Caco-2 (cell line): ENCODE measurements at places on chromosomes 2 and 18. TPM values are rescaled to one million over a fixed set of nuclear protein-coding genes. Genes with fewer than 3 reads are reported as not detected.
A peak's percentile ranks its signal among the peaks of the same experiment; 100 is the strongest.

DNA sequence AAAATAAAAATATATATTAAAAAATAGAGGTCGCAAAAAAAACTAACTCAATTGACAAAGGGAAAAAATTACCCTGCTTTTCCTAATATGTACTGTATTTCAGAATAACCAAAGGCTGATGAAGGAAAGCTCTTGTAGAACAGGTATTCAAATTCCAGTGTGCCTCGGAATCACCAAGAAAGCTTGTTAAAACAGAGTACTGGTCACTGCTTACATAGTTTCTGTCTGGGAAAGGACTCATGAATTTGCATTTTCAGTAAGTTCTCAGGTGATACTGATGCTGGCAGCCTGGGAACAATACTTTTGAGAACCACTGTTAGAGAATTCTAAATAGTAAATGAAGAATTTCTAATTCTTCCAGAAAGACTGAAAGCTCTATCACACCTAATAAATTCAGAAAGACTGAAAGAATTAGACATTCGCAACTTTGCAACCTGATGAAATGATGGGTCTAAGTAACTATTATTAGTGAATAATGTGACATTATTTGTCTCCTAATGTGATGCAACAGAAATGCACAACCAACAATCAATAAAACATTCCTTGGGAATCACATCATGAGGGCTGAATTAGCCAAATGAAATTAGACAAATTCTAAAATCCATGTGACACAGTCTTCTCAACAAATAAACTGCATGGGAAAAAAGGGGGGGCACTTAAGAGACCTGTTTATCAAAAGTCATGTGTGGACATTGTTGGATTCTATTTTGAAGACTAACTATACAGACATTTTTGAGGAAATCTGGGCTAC lies 21.9 kb downstream of the RPRD1A start:
- H3K4me3 ChIP-seq, result no peak overlapping the region
- no peak for DNase-seq
- no peaks in the 10 kb centered on the region for H3K27me3 ChIP-seq
- H3K36me3 ChIP-seq, result no peaks in the 10 kb centered on the region

GRCh38 chr2:118325321-118325955 lies 237.2 kb downstream of the INSIG2 start:
- H3K27me3 ChIP-seq, result no peaks in the 10 kb centered on the region
- peaks cover 12% of the 10 kb centered on the region; the same call in 1 of the 2 replicates for H3K4me1 ChIP-seq
- H3K27ac ChIP-seq, result no peak overlapping the region
- no peak overlapping the region for H3K4me3 ChIP-seq

- no peak overlapping the region for H3K27ac ChIP-seq
- no peak for DNase-seq
- no peaks in the 10 kb centered on the region for H3K36me3 ChIP-seq
- no peak overlapping the region for H3K4me3 ChIP-seq
These were observed 12.0 kb downstream of the RUFY4 start for GRCh38 chr2:218081063-218081462.

DNA sequence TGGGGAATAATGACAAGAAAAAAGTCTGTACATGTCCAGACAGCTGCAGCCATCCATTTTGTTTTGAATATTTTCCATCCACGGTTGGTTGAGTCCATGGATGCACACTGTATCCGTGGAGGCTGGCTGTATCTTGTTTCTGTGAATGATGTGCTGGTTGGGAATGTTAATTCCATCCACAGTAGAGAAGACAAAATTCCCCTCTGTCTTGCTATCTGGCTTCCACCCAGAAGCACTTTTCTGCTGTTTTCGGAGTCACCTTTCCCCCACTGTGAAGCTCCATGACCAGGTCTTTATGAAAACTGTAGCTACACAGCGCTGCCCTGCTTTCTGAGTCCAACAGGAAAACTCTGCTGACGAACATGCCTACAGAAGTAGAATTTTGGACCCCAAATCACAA lies 122.3 kb downstream of the HRH4 start:
- no peaks in the 10 kb centered on the region for H3K4me1 ChIP-seq
- H3K36me3 ChIP-seq, result no peaks in the 10 kb centered on the region
- H3K4me3 ChIP-seq, result no peak overlapping the region

GRCh38 chr2:187552828-187553681 lies 1.2 kb downstream of the TFPI start:
- 0 out of 2 replicates have a peak, but pooled peaks cover 8% of the 10 kb centered on the region for H3K4me1 ChIP-seq
- no peaks in the 10 kb centered on the region for H3K36me3 ChIP-seq
- H3K27ac ChIP-seq, result no peak overlapping the region
- H3K4me3 ChIP-seq, result no peak overlapping the region; the same call in 1 of the 2 replicates
- DNase-seq, result no peak
- H3K27me3 ChIP-seq, result no peaks in the 10 kb centered on the region

DNA sequence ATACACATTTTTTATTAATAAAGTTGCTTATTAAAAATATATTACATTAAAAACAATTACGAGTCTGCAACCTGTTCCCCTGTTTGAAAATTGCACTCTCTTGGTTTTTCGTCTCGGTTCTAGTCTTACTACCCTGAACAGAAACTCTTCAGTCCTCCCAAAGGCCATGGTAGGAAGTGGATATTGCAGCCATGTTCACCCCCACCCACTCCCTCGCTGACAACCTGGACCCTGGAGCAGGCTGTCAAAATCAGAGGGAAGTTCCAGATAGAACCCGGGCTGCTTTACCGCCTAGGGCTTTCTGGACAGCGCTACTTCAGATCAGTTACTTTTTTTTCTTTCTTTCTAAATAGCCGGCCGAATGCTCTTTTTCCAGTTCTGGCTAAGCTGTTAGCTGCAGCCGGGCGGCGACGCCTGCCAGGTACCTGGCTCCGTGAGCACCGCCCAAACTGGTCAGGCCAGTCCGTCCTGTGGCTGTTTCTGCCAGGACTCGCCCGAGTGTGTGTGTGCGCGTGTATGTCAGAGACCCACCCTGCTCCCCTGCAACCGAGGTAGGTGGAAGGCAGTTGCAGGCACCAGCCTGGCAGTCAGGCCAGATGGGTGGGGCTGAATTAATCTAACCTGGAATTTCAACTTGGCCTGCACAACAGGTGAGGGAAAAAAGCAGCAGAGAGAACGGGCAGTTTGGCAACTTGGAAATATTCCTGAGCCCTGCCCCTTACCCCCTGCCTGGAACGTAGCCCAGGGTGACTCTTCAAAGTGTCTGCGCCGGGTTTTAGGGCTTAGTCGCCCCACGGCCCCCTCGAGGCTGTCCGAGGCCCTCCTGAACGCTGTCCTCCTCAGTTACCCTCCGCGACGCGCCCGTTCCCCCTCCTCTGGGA lies 1.1 kb upstream of the TET3 start:
- peak overlapping the region; percentile 87 for H3K4me3 ChIP-seq
- H3K27me3 ChIP-seq, result no peaks in the 10 kb centered on the region
- H3K4me1 ChIP-seq, result peaks cover 55% of the 10 kb centered on the region
- peak overlapping the region; percentile 99 for H3K27ac ChIP-seq

DNA sequence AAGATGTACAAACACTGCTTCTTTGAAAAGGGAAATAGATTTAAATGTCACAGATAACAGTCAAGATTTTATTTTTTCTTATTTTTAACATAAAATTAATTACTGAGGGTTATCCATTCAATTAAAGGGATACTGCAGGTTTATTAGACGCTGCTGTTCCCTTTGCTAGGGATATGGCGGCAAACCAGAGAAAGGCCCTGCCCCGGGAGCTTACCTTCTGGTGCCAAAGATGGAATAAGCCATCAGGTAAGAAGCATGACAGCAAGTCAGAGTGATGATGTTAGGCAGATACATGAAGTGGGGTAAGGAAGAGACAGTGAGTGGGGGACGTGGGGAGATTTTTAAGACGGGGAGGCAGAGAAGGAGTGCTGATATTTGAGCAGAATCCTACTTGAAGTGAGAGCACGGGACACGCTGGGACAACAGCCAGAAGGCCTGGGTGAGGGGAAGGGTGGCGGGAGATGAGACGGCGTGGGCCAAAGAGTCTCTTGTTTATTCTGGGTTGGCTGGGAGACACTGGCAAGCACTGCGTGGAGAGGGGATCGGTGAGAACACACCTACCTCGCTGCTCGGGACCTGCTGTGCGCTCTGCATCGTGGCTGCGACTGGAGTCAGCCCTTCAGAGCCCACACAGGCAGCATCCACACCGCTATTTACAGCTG lies 250.5 kb upstream of the TMEM200C start:
- no peaks in the 10 kb centered on the region for H3K4me1 ChIP-seq
- no peak overlapping the region for H3K4me3 ChIP-seq
- H3K27me3 ChIP-seq, result no peaks in the 10 kb centered on the region
- DNase-seq, result no peak
- H3K36me3 ChIP-seq, result no peaks in the 10 kb centered on the region
- H3K27ac ChIP-seq, result no peak overlapping the region

DNA sequence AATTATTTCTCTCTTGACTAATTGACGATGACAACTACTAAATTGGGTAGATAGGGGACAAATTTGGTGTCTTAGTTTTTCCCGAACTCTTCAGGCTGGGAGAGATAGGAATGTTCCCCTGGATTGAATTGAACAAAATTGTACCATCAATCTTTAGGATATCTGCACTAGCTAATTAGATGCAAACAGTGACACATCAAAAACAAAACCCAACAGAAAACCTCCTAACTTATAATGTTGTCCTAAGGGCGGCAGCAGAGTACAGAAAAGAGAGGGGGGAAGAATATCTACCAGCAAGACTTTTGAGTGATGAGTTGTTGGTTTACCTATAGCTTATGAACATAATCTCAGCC lies 342.9 kb downstream of the INSIG2 start:
- no peak for DNase-seq
- H3K4me1 ChIP-seq, result no peaks in the 10 kb centered on the region
- H3K27me3 ChIP-seq, result no peaks in the 10 kb centered on the region
- H3K4me3 ChIP-seq, result no peak overlapping the region

GRCh38 chr2:225137971-225138370 lies 95.7 kb upstream of the DOCK10 start:
- no peak overlapping the region for H3K4me3 ChIP-seq
- no peaks in the 10 kb centered on the region for H3K27me3 ChIP-seq
- no peak overlapping the region for H3K27ac ChIP-seq
- no peaks in the 10 kb centered on the region for H3K4me1 ChIP-seq

DNA sequence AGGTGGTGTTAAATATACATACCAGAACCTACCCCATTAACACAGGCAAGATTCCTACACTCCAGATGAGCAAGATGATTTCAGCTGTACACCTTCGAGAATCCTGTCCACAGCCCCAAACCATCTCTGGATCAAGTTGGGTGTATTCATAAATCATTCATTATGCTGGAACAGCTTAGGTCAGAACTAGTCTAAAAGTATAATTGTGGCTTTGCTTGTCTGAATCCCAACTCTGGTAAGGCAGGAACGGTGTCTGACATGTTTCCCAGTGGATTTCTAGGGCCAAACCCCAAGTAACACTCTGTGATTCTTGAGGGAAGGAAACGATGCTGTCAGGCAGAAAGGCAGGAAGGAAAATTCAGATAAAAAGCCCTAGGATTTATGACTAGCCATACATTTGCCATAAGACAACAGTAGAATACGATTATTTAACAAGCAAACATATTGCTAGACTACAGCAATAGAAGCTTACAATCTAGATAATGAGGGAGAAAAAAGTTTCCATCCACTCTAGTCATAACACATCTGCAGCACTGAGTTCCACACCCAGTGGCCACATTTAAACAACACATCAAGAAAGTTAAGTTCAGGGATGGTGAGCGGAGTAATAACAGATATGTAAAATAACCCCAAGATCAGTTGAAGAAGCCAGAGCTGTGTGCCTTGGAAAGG lies 444.8 kb downstream of the RND3 start:
- H3K27me3 ChIP-seq, result no peaks in the 10 kb centered on the region
- H3K4me1 ChIP-seq, result peaks cover 27% of the 10 kb centered on the region
- peak; percentile 3 for DNase-seq
- H3K4me3 ChIP-seq, result no peak overlapping the region

DNA sequence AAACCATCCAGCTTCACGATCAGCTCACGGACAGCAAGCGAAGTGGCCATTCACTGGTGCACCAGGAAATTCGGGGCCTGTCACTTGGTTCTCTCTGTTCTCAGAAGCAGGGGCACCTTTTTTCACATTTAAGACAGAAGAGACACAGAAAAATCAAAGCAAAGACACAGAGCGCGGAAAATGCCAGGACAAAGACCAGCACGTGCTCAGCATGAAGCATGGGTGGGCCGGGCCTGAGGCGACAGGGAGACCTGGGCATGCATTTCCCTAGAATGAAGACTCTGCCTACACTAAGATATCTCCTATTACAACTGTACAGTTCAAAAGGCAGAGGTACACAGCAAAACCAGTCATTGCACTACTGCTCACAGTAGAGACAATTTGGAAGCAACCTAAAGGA lies 117.4 kb upstream of the ID2 start:
- no peak overlapping the region for H3K4me3 ChIP-seq
- peak; percentile 5 for DNase-seq
- 0 out of 2 replicates have a peak, but pooled peaks cover 5% of the 10 kb centered on the region for H3K4me1 ChIP-seq

GRCh38 chr2:231709636-231709980 lies 1.3 kb downstream of the PTMA start:
- H3K27ac ChIP-seq, result peak overlapping the region; percentile 89
- H3K4me1 ChIP-seq, result peaks cover 6% of the 10 kb centered on the region; the same call in 1 of the 2 replicates
- peaks cover 3% of the 10 kb centered on the region for H3K36me3 ChIP-seq
- no peaks in the 10 kb centered on the region for H3K27me3 ChIP-seq
- H3K4me3 ChIP-seq, result peak overlapping the region; percentile 89
- peak; percentile 55 for DNase-seq

GRCh38 chr2:162524849-162525248 lies 180.9 kb downstream of the GCA start:
- H3K4me1 ChIP-seq, result no peaks in the 10 kb centered on the region
- no peak for DNase-seq
- H3K36me3 ChIP-seq, result no peaks in the 10 kb centered on the region
- H3K27me3 ChIP-seq, result no peaks in the 10 kb centered on the region
- H3K27ac ChIP-seq, result no peak overlapping the region
- no peak overlapping the region for H3K4me3 ChIP-seq

- no peaks in the 10 kb centered on the region for H3K4me1 ChIP-seq
- no peaks in the 10 kb centered on the region for H3K27me3 ChIP-seq
- H3K36me3 ChIP-seq, result no peaks in the 10 kb centered on the region
- H3K27ac ChIP-seq, result no peak overlapping the region
- DNase-seq, result no peak
- H3K4me3 ChIP-seq, result no peak overlapping the region
These were observed 54.9 kb upstream of the OTOS start for GRCh38 chr2:240195316-240195861.

DNA sequence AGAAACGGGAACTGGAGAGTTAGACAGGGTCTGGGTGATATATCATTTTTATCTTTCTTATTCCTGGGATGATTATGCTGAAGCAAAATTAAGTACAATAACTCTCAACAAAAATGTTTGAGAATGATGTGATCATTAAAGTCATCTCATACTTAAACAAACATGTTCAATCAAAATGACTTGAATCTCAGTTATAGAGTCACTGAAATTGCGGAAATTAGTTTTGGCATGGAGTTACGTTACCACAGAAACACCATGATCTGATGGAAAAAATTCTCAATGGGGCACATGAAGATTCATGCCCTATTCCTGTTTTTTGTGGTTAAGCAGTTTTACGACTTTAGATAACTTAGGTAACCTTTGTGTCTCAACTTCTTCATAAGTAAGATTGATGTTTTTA lies 757.7 kb downstream of the EPHA4 start:
- DNase-seq, result no peak
- no peak overlapping the region for H3K27ac ChIP-seq
- H3K27me3 ChIP-seq, result no peaks in the 10 kb centered on the region
- no peak overlapping the region for H3K4me3 ChIP-seq

TRIM54 gene
- total RNA-seq, result 0.25 TPM in 1 of 2 replicates, not detected in the other

NDC80 gene
- total RNA-seq, result 51.7 and 52.6 TPM in 2 replicates

FRZB gene
- total RNA-seq, result 0.16 TPM in 1 of 2 replicates, not detected in the other

ADD2 gene
- not detected in 2 replicates for total RNA-seq

CTLA4 gene
- total RNA-seq, result 0.43 TPM in 1 of 2 replicates, not detected in the other

LRATD1 gene
- 0.27 and 0.35 TPM in 2 replicates for total RNA-seq

TOGARAM2 gene
- 0.61 and 1.3 TPM in 2 replicates for total RNA-seq

SETBP1 gene
- 4.0 and 4.6 TPM in 2 replicates for total RNA-seq
